ENCODE measurements at places on chromosomes 5 and 9. TPM values are rescaled to one million over a fixed set of nuclear protein-coding genes. Genes with fewer than 3 reads are reported as not detected.

Gene WNK2
- total RNA-seq = 8.5 TPM

Gene IL7R
- 47.6 TPM for total RNA-seq

Gene REEP2
- 1.1 TPM for total RNA-seq

Gene PCDHAC1
- 10.0 TPM for total RNA-seq

Gene IL9
- total RNA-seq = not detected

Gene PDE6A
- total RNA-seq = not detected

Gene NEUROG1
- not detected for total RNA-seq

Gene CDH10
- 0.28 TPM for total RNA-seq

Gene TMC1
- total RNA-seq = 0.21 TPM

Gene HTR4
- total RNA-seq = 0.17 TPM

Gene PCDHGB5
- total RNA-seq = 10.0 TPM

Gene IFNE
- total RNA-seq = not detected

Gene HSD17B3
- not detected for total RNA-seq

Gene EFNA5
- 12.4 TPM for total RNA-seq

Gene GNA14
- total RNA-seq = 12.7 TPM
